Progenitor cell of endocrine pancreas (in vitro differentiated cells): ENCODE measurements at places on chromosomes 2 and 18. TPM values are rescaled to one million over a fixed set of nuclear protein-coding genes. Genes with fewer than 3 reads are reported as not detected.

The AGXT gene
- total RNA-seq, result 1.0 and 1.2 TPM in 2 replicates

GRCh38 chr2:223991611-223992010, 34.3 kb downstream of the MRPL44 start:
- H3K27me3 ChIP-seq, result no peaks in the 10 kb centered on the region
- no peaks in the 10 kb centered on the region for H3K36me3 ChIP-seq
- no peak overlapping the region for H3K4me3 ChIP-seq

GRCh38 chr2:202377207-202377761, 1.2 kb downstream of the BMPR2 start:
- H3K27me3 ChIP-seq, result no peaks in the 10 kb centered on the region
- DNase-seq, result peak; percentile 29
- peaks cover 22% of the 10 kb centered on the region for H3K4me1 ChIP-seq
- peak overlapping the region; percentile 97 for H3K27ac ChIP-seq
- H3K4me3 ChIP-seq, result peak overlapping the region; percentile 100
- peaks cover 3% of the 10 kb centered on the region for H3K36me3 ChIP-seq

- H3K4me3 ChIP-seq, result no peak overlapping the region
- no peak for DNase-seq
- H3K4me1 ChIP-seq, result no peaks in the 10 kb centered on the region
These were observed 73.2 kb downstream of the XDH start for GRCh38 chr2:31341351-31341750.

DNA sequence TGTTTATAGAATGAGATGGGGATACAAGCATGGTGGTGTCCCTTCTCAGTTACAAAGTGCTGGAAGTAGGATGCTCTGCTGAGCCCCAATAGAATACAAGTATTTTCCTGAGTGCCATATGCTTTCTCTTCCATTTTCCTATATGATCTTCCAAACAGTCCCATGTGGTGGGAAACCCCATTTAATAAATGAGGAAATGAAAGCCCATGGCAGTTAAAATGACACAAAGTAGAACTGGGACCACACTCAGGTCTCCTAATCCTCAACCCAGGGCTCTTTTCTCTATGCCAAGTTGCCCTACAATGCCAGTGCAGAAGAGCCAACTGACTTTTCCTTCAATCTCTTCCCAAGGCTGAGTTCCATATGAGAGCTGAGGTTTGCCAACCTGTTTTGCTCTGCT, 210.2 kb upstream of the FBXO11 start:
- H3K4me3 ChIP-seq, result no peak overlapping the region
- no peak for DNase-seq
- no peaks in the 10 kb centered on the region for H3K27me3 ChIP-seq
- no peaks in the 10 kb centered on the region for H3K36me3 ChIP-seq
- peaks cover 13% of the 10 kb centered on the region for H3K4me1 ChIP-seq
- H3K27ac ChIP-seq, result no peak overlapping the region

The SKA1 gene
- total RNA-seq, result 13.5 and 16.0 TPM in 2 replicates

DNA sequence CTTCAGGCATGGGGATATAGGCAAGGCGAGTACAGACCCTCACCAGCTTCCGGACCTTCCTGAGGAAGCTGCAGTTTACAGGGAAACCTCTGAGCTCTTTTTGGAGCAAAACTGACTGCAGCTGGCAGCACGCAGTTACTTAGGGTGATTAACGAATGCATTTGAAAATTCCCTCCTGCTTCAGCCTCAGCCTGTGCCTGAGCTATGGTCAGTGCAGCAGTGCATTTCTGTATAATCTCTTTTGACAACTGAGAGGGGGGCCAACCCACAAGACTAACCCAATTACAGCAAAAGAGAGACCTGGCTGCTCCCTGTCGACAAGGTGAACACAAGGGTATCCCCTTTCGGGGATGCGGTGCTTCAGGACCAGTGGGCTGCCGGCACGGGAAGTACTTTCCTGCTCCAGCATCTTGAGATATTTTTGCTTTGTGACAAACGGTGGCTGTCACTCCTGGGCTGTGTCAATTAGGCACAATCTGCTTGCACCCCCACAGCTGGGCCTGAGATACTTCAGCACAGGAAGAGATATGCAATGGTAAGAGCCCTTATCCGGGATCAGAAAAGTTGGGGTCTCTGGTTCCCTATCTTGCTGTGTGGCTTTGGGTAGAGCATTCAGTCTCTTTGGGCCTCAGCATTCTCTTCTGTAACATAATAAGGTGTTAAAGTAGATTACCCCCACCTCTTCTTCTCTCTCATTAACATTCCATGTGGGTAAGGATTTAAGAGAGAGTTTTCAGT, 141.0 kb downstream of the TMEM17 start:
- peaks cover 2% of the 10 kb centered on the region for H3K4me1 ChIP-seq
- H3K27ac ChIP-seq, result no peak overlapping the region
- H3K4me3 ChIP-seq, result no peak overlapping the region

DNA sequence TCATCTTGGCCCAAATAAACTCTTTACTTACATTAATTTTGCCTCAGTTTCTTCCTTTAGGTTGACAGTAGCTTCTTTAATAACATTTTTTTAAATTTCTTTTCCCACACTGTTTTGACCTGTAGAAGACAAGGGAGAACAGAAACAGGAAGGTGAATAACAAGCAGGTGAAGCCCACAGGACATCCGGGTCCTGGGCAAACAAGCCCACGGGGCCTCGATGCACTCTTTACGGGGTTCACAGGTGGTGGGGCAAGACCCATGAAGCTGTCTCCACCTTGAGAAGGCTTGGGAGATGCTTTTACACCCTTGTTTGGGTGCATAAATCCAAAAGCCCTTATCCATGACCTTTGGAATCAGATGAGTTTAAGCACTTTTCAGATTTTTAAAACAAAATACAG, 301.0 kb upstream of the MGAT5 start:
- DNase-seq, result no peak
- no peak overlapping the region for H3K27ac ChIP-seq
- peaks cover 8% of the 10 kb centered on the region for H3K27me3 ChIP-seq
- no peaks in the 10 kb centered on the region for H3K36me3 ChIP-seq
- H3K4me3 ChIP-seq, result no peak overlapping the region

DNA sequence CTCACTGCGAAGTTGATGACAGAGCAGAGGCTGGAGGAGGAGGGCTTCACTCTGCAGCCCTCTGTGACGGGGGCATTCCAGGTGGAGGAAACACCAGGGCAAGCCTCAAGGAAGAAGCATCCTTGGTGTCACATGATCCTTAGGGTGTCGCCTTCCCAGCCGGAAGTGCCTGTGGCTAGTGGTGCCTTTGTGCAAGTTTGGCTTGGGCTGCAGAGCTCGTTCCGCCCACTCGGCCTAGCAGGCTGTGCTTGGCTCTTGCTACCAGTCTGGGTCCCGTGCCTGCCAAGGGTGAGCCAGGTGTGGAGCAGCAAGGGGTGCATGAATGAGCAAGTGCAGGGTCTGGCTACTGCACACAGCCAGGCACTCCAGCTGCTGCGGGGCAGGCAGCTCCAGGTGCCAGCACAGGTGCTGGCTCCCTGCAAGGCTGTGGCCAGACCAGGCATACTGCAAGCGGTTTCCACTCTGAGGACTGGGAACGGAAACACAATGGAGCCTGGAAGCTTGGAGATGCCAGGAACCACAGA, 325.3 kb upstream of the SMIM21 start:
- peaks cover 7% of the 10 kb centered on the region for H3K4me1 ChIP-seq
- DNase-seq, result no peak
- H3K4me3 ChIP-seq, result no peak overlapping the region
- H3K27ac ChIP-seq, result no peak overlapping the region
- peaks cover 24% of the 10 kb centered on the region for H3K27me3 ChIP-seq

DNA sequence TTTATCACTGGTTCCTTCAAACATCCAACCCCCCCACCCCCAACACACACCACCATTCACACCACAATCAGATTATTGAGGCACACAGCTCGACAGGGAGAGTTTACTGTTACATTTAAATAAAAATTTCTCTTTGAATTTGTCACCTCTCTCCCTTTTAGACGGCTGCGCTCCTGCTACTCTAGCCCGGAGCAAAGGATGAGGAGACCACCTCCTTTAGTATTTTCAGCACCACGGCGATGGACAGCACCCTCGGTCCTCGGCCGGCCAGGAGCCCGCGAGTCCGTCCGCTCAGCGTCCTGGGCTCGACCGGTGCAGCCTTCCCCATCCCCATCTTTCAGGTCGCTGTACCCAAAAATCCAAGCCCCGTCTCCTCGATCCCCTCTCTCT, 892 bp downstream of the CELF4 start:
- H3K27me3 ChIP-seq, result peaks cover 86% of the 10 kb centered on the region
- peak; percentile 82 for DNase-seq
- H3K27ac ChIP-seq, result no peak overlapping the region
- peak overlapping the region; percentile 79 for H3K4me3 ChIP-seq
